ENCODE measurements at places on chromosomes 4 and X.

GRCh38 chrX:150192816-150193215, 170.3 kb upstream of the MAMLD1 start:
- no peaks in the 10 kb centered on the region for H3K27me3 ChIP-seq
- no peak for DNase-seq
- H3K27ac ChIP-seq = no peak overlapping the region
- H3K4me3 ChIP-seq = no peak overlapping the region

- DNase-seq = no peak
- no peak overlapping the region for H3K4me3 ChIP-seq
- no peaks in the 10 kb centered on the region for H3K4me1 ChIP-seq
- H3K27me3 ChIP-seq = no peaks in the 10 kb centered on the region
- no peak overlapping the region for H3K27ac ChIP-seq
These were observed 69.9 kb downstream of the AMELX start for GRCh38 chrX:11363069-11363594.

DNA sequence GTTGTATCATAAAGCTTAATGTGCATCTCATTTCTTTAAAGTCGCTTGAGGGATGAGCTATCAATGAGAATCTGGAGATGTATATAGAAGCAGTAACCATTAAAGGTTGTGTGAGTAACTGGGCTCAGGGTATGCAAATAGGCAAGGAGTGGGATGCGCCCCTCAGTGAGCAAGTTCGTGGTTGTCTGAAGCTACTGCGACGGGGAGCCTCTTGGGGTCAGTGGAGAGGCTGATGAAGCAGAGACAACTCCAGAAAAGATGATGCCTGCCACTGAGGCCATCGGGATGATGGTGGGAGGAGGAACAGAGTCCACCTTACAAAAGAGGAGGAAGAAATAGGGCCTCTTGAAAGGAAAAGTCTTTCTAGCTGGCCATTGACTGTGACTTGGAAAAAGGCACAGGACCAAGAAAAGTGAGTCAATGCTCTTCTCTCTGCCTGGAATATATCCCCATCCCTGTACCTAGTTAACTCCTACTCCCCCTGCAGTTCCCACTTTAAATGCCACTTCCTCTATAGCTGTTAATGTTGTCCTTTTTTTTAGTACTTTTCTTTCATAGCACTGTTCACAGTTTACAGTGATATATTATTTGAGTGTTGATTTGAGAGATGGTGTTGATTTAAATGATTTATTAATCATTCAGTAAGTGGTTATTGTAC, 51.4 kb upstream of the LSM6 start:
- H3K4me3 ChIP-seq = no peak overlapping the region
- no peaks in the 10 kb centered on the region for H3K27me3 ChIP-seq
- H3K36me3 ChIP-seq = no peaks in the 10 kb centered on the region

DNA sequence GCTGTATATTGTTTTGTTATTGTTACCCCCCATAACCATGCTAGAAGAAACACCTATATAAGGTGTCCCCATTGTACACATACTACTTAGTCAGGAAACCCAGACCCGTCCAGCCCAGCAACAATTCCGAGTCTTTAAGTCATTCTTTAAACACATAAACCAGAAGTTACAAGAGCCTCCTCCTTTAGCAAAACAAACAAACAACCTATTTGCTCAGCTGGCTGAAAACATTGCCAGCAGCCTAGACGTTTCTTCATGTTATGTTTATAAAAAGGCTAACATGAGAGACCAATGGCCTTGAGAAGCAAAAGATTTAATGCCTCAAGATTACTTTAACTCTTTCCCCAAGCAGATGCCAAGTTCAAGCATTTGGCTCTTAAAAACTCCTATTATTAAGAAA, 1.4 kb downstream of the ACOX3 start:
- 0 out of 2 replicates have a peak overlapping the region, but pooled peaks have one; percentile 13 for H3K4me3 ChIP-seq
- no peaks in the 10 kb centered on the region for H3K27me3 ChIP-seq
- H3K36me3 ChIP-seq = peaks cover 9% of the 10 kb centered on the region
- H3K27ac ChIP-seq = no peak overlapping the region
- DNase-seq = no peak

DNA sequence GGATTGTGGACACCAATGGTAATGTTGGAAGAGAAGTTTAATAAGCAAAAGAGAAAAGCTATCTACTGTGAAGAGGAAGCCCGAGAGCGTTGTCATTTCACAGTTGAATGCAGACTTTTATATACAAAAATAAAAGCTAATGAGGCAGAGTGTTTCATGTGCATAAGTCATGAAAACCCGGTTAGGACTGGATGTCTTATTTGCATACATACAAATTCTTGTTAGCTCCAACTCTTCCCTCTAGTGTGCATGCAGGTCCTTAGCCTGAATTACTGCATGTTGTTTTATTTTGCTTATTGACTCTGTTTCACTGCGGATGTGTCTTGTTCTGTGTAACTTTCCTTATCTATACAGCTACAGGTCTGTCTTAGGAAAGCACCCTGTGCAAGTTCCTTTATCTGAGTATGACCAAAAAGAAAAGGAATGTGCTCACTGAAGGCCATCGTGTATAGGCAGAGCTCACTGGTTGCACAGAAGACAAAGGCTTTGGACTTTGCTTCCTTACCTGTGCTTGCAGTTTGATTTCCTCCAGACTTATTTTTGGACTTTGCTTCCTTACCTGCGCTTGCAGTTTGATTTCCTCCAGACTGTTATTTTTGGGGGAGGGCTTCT, 25.1 kb upstream of the UGT2B11 start:
- no peaks in the 10 kb centered on the region for H3K4me1 ChIP-seq
- H3K4me3 ChIP-seq = no peak overlapping the region
- H3K36me3 ChIP-seq = no peaks in the 10 kb centered on the region

DNA sequence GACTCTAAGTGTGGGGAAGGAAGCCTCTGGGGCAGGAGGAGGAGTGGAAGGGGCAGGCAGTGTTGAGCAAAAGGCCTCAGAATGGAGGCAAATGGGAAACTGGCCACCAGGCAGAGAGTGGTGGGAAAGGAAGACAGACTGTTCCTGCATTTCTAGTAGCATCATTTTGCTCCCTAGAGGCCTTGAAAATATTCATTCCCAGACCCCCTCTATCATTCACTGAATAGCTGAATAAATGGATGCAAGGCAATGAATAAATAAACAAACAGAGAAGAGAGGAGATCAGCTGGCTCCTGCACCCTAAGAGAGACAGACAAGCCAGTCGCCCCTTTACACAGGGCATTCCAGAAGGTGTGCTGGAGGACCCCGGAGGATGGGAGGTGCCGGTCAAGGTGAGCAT, 511.9 kb downstream of the BCOR start:
- DNase-seq = no peak
- peaks cover 3% of the 10 kb centered on the region for H3K36me3 ChIP-seq
- H3K27me3 ChIP-seq = no peaks in the 10 kb centered on the region
- H3K4me1 ChIP-seq = no peaks in the 10 kb centered on the region
- H3K27ac ChIP-seq = no peak overlapping the region

DNA sequence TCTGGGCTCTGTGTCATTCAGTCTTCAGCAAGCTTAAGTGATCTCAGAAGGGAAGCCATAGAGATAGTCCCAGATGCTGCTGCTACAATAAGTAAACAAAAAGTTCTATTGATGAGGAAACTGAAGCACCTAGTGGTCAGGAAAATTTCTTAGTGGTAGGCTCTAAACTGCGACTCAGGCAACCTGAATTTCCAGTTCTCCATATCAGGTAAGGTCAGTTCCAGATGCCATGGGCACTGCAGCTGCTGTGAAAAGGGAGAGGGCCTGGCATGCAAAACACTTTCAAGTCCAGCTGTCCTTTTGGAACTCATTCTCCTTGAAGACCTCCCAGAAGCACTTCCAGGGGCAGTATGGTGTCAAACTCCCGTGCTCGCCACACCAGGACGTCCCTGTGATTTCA, 46.2 kb downstream of the REELD1 start:
- H3K27ac ChIP-seq = no peak overlapping the region
- no peaks in the 10 kb centered on the region for H3K4me1 ChIP-seq
- H3K36me3 ChIP-seq = no peaks in the 10 kb centered on the region
- H3K4me3 ChIP-seq = no peak overlapping the region
- no peak for DNase-seq

- no peaks in the 10 kb centered on the region for H3K36me3 ChIP-seq
- no peak overlapping the region for H3K4me3 ChIP-seq
- no peak for DNase-seq
- H3K27me3 ChIP-seq = no peaks in the 10 kb centered on the region
- no peak overlapping the region for H3K27ac ChIP-seq
These were observed 382.7 kb downstream of the UNC5C start for GRCh38 chr4:95165926-95166524.

- no peaks in the 10 kb centered on the region for H3K27me3 ChIP-seq
- H3K4me3 ChIP-seq = no peak overlapping the region
- H3K36me3 ChIP-seq = peaks cover 24% of the 10 kb centered on the region
- peak; percentile 70 for DNase-seq
These were observed 129.6 kb downstream of the DHRSX start for GRCh38 chrX:2371026-2371711.

- H3K36me3 ChIP-seq = peaks cover 59% of the 10 kb centered on the region
- no peak for DNase-seq
- H3K27ac ChIP-seq = no peak overlapping the region
- no peaks in the 10 kb centered on the region for H3K27me3 ChIP-seq
These were observed 5.2 kb downstream of the TFE3 start for GRCh38 chrX:49037883-49038475.

- no peaks in the 10 kb centered on the region for H3K4me1 ChIP-seq
- H3K36me3 ChIP-seq = no peaks in the 10 kb centered on the region
- H3K27ac ChIP-seq = no peak overlapping the region
- no peak for DNase-seq
- H3K4me3 ChIP-seq = no peak overlapping the region
- no peaks in the 10 kb centered on the region for H3K27me3 ChIP-seq
These were observed 471.2 kb downstream of the IQCM start for GRCh38 chr4:149344436-149344835.

DNA sequence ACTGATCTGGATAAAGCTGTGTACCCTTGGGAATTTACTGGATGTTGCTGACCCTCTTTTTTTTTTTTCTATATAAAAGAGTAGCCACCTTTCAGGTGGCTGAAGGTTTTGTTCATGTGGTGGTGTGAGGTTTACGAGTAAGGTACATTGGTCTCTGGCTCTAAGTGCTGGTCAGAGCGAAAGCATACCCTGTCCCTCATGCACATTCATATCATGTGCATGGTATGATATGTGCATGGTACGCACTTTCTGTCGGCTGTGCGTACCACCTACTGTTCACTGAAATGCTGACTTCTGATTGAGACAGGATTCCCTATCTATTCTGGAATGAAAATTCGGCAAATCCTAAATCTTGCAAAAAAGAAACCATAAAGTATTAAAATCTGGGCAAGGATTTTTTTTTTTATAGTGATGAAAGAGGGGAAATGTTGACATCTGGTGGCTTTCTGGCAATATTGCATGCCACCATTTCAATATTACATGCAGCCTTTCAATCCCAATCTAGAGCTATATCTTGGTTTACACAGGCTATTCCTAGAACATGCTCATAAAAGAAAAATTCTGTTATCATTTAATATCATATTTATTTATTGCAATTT, 32.8 kb downstream of the FAM149A start:
- H3K4me1 ChIP-seq = peaks cover 3% of the 10 kb centered on the region
- no peaks in the 10 kb centered on the region for H3K36me3 ChIP-seq
- H3K27ac ChIP-seq = no peak overlapping the region
- no peak for DNase-seq
- H3K27me3 ChIP-seq = no peaks in the 10 kb centered on the region
- H3K4me3 ChIP-seq = no peak overlapping the region

GRCh38 chr4:25449688-25450087, 72.6 kb downstream of the ANAPC4 start:
- no peaks in the 10 kb centered on the region for H3K27me3 ChIP-seq
- no peak overlapping the region for H3K27ac ChIP-seq

DNA sequence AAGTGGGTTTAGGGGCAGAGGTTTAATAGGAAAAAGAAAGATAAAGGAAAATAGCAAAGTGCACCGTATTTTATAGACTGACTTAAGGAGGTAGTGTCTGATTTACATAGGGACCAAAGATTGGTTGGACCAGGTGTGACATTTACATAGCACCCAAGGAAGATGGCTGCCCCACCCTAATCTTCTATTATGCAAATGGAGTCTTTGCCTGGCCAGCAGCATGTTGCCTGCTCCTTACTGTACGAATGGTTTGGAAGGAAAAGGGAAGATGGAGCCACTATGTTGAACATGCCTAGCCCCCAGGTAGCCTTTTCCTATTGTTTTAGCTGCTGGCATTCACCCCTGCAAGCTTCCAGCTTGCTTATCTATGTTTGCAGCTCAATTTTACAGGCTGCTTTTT, 146.2 kb upstream of the PDE5A start:
- peaks cover 6% of the 10 kb centered on the region for H3K4me1 ChIP-seq
- peak; percentile 73 for DNase-seq
- peaks cover 12% of the 10 kb centered on the region for H3K36me3 ChIP-seq
- no peak overlapping the region for H3K4me3 ChIP-seq
- H3K27ac ChIP-seq = no peak overlapping the region

DNA sequence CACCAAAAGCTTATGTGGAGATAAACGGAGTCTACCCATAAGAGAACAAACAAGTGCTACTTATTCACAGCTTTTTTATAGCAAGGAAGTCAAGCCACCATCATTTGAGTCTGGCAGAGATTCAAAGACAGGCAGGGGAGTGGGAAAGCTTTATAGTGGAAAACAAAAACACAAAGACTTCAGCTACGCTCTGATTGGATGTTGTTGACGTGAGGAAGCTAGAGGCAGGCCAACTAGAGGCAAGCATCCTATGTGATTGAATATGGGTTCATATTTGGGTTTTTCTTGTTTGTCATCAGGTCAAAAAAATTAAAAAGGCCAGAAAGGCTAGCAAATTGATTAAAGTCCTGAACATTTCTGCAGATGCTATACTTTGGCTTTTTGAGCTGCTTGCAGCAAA, 719 bp upstream of the TCEAL4 start:
- peak overlapping the region; percentile 93 for H3K4me3 ChIP-seq
- no peak for DNase-seq
- no peak overlapping the region for H3K27ac ChIP-seq

DNA sequence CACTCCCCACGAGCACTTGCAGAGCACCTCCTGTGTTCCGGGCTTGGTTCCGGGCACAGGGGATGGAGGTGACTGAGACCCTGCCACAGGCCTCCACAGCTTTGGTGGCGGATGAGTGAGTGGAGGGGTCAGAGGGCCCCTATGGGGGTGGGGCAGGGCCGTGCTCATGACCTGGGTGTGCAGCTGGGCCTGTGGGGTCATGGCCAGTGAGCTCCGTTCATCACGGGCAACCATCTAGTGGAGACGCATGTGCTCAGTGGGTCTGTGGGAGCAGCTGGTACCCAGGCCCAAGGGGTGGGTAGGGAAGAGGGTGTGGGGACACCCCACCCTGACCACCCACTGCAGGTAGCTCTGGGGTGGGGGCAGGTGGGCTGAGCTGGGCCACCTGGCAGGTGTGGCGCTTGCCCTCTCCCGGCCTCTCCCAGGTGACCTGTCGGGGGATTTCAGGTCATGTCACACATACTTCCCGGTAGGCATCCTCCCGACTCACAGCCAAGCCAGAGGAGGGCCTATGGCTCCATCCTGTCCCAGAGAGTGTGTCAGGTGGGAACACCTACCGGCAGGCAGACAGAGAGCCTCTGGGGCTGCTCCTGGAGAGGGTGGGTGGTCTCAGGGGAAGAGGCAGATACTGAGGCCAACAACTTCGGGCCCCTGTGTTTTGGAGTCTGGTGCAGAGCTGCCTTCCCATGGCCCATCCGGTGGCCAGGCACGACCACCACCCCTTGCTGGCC, 3.6 kb downstream of the PSAPL1 start:
- H3K36me3 ChIP-seq = no peaks in the 10 kb centered on the region
- H3K4me3 ChIP-seq = no peak overlapping the region
- no peak overlapping the region for H3K27ac ChIP-seq
